HAP-1 (cell line): ENCODE measurements at places on chromosomes 13 and 19.
A peak's percentile ranks its signal among the peaks of the same experiment; 100 is the strongest.

DNA sequence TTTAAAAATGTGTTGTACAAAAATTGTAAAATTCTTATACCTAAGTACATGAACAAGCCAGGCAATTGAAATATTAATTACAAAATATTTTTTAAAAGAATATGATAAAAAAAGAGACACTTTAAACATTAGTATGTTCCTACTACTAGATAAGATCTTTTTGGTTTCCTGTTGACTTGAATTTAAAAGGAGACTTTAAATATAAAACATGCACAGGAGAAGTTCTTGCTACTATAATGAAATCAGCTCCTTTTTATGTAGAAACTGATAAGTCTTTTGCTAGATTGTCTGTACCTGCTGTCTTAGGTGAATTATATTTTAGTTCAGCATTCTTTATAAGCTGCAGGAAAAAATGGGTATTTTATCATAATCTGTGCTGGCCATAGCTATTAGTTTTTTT lies 140.2 kb downstream of the TNFSF13B start:
- DNase-seq = no peak

- no peak for DNase-seq
Observed at GRCh38 chr13:79530270-79530669, 49.3 kb downstream of the NDFIP2 start.

DNA sequence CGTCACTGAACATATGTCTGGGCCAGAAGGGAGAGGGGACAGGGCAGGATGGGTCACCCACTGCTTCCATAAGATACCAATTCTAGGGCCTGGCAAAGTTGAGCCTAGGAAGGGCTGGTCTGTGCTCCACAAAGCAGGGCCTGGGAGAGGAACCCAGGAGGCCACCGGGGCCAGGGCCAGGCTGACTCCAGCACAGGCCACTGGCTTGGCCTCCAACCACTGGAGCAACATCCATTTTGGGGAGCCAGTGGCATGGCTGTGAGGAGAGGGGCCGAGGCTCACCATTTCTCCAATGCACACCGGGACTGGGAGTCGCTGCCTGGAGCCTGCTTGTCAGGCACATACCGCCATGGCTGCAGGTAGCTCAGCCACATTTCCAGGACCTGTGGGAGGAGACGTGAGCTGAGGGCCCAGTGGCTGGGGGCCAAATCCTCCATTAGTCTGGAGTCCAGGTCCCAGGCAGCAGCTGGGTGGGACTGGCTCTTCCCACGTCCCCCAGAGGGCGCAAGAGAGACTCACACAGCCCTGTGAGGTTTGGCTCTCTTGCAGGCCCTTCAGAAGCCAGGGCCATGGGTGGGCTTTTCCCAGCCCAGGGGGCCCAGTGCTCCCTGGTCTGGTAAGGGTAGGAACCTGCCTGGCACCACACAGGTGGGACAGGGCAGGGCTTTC lies 27.7 kb downstream of the TUBA3C start:
- no peak for DNase-seq

DNA sequence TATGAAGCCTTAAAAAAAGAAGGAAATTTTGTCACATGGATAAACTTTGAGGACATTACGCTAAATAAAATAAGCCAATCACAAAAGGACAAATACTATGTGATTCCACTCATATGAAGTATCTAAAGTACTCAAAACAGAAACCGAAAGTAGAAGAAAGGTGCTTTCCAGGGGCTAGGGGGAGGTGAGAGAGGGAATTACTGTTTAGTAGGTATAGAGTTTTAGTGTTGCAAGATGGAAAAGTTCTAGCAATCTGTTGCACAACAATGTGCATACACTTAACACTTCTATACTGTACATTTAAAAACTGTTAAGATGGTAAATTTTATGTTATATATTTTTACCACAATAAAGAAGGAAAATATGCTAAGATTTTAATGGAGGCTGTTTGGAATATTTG lies 83.0 kb downstream of the POLR1D start:
- no peak for DNase-seq

GRCh38 chr13:105937451-105937850 lies 598.0 kb downstream of the EFNB2 start:
- no peak for DNase-seq

GRCh38 chr19:54096617-54097106 lies 3.9 kb downstream of the OSCAR start:
- DNase-seq = no peak

- no peak for DNase-seq
Observed at GRCh38 chr13:31209841-31210210, 10.1 kb downstream of the B3GLCT start.

- no peak for DNase-seq
Observed at GRCh38 chr13:67588607-67589006, 358.5 kb upstream of the PCDH9 start.

GRCh38 chr13:95516021-95516420 lies 36.5 kb upstream of the CLDN10 start:
- DNase-seq = no peak

DNA sequence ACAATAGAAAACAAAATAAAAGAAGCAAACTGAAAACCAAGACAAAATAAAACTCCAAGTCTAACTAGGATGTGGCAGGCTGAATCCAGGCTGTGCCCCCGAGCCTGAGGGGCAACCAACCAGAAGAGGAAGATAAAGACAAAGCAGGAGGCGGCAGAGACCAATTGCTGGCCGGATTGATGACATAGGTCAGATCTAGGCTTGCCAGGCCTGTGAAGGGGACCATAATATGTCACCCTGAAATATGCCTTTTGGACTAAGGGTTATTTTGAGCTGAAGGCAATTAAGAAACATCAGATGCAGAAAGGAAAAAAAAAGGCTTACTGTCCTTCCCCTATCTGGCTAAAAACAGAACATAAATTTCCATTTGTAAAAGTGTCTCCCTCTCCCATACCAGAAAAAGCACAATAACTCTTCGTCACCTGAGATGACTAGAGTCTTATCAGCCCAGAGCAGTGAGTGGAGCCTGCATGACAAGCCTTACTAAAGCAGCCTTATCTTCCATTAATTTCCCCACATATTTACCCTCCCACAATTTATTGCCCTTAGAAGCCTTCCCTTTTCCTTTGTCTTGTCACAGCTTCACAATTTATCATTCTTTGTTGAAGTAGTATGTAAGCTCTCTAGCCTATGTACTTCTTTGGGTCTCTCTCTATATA lies 22.8 kb downstream of the ATP8A2 start:
- DNase-seq = no peak

GRCh38 chr13:55577082-55577846 lies 1563.5 kb upstream of the PRR20A start:
- no peak for DNase-seq

DNA sequence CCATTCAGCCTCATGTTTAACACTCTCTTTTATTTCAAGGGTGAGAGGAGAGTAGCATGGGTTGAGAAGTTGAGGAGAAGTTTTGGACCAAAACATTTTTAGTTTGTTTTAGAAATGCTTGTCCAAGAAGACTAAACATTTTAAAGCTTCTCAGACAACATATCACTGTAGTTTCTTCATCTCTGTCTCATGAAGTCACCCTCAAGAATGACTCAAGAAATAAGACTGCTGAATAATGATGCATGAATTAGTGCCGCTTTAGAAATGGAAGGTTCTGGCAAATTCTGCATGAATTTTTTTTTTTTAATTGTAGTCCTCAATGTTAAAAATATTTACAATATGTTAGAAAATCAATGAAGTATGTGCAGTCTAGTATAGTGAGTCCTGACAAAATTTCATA lies 422.7 kb upstream of the ARGLU1 start:
- DNase-seq = no peak

DNA sequence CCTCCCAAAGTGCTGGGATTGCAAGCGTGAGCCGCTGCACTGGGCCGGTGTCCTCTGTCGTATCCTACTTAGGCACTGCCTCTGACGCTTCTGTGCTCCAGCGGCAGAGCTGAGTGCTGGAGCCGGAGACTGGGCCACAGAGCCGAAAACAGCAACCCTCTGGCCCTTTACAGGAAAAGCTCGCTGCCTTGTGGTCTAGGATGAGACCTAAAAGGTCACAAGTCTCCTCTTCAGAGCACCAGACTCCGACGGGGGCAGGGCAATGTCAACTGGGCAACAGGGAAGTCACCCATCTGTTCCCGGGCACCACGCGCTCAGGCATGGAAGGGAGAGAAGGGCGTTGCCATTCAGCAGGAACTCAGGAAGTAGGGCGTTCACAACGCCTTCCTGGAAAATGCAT lies 91.7 kb downstream of the GADD45B start:
- DNase-seq = no peak

GRCh38 chr13:31943591-31943990 lies 88.0 kb upstream of the FRY start:
- DNase-seq = no peak

DNA sequence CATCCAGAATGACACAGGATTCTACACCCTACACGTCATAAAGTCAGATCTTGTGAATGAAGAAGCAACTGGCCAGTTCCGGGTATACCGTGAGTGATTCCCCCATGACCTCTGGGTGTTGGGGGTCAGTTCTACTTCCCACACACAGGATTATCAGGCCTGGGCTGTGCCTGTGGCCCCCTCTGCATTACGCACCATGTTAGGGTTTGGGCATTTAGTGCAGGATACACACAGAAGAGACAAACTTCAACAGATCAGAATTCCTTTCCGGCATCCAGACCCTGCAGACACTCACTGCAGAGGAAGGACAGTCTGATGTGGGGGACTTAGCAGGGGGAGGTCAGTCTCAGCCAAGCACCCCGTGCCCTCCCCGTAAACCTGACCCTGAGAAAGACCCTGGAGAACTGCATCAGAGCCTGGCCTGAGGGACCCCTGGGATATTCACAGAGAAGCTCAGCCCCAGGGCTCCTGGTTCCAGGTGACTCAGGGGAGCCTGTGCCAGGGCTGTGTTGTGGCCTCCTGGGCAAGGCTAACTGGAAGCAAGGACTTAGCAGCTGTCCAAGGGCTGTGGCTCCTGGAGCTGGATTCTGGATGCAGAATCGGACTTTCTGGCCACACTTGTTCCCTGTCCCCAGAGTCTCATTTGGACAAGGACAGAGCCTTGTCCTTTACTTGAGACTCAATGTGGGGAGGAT lies 1.7 kb downstream of the CEACAM5 start:
- DNase-seq = no peak

- no peak for DNase-seq
Observed at GRCh38 chr13:41833201-41833600, 127.7 kb downstream of the VWA8 start.

DNA sequence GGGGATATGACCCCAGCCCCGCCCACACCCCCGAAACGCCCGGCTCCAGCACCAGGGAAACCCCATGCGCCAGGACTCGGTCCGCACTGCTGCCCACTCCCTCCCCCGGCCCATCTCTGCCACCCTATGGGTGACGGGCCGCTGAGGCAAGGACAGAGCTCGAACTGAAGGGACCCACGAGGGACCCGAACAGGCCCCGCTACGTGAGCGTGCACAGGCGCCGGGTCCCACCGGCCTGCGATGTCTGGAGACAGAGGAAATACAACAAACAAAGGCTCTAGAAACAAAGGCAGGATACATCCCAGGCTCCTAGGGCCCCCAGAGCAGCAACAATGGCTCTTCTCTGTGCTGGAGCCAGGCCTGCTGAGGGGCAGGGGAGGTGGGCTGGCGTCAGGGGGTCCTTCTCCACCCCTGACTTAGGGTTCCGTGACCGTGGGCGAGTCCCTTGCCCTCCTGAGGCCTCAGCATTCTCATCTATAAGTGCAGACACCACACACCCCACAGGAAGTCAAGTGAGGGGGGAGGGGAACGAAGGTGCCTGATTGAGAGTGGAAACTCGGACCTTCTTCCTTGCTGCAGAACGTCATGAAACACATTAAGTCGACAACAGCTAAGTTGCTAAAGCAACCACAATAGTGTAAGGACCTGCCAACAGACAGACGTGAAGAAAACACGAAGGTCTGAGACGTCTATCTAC lies 3.1 kb downstream of the ABHD17A start:
- no peak for DNase-seq

DNA sequence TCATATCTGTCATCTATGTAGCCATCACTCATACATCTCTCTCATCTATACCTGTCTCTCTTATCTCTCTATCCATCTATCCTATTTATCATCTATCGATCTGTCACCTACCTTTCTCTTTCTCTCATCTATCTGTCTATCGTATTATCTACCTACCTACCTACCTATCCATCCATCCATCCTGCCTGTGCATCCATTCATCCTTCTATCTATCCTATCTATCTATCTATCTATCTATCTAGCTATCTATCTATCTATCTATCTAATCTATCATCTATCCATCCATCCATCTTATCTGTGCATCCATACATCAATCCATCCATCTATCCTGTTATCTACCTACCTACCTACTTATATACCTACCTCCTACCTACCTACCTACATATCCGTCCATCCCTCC lies 44.6 kb upstream of the CYP4F8 start:
- DNase-seq = no peak

- no peak for DNase-seq
Observed at GRCh38 chr13:75369981-75370380, 112.0 kb downstream of the TBC1D4 start.

GRCh38 chr13:65889368-65889767 lies 1340.8 kb downstream of the PCDH9 start:
- no peak for DNase-seq

DNA sequence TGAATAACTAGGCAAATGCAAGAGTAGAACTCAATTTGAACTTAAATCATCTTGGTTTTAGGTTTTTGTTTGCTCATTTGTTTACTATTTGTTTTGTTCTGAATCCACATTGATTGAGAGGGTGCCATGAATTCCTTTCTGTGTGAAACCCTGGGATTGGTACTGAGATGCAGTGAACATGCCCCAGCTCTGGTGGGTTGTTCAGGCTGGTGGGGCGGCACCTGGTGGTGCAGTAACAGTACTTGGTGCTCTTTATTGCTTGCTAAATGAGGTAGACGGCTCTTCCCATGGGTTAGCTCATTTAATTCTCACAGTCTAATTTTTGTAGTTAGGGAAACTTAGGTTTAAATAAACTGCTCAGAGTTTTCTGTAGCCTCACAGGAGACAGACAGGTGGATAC lies 48.4 kb downstream of the WASF3 start:
- DNase-seq = no peak

DNA sequence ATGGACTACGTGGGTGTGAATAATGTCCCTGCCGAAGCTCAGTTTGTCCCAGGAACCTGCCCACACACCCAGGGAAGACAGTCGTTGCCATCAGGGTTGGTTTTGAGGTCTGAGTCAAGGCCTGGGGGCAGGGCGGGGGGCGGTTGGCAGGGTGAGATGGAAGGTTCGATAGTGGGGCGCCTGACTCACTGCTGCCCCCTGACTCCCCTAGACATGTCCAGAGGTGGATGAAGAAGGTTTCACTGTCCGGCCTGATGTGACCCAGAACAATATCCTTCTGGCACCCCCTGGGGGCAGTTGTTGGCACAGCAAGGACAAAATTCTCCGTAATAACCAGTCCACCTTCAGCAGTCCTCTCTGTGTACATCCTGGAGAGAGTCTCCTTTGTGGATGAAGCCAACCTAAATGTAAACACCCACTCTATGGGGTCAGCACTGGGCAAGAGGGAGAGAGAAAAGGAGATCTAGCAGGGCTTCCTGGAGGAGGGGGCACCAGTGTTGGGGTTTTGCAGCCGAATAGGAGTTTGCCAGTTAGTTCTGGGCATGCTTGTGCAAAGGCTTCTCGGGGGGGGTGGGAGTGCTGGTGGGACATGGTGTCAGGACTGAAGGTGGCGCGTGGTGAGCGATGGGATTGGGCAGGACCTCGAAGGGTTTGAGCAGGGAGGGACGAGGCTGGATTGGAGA lies 19.6 kb upstream of the B3GNT3 start:
- peak; percentile 84 for DNase-seq
